ENCODE measurements at places on chromosomes 6 and 20.

GRCh38 chr6:123677897-123678296 is 41.1 kb upstream of the TRDN start:
- no peak for DNase-seq

- no peak for DNase-seq
Observed at GRCh38 chr20:24141111-24141510, 152.5 kb upstream of the GGTLC1 start.

DNA sequence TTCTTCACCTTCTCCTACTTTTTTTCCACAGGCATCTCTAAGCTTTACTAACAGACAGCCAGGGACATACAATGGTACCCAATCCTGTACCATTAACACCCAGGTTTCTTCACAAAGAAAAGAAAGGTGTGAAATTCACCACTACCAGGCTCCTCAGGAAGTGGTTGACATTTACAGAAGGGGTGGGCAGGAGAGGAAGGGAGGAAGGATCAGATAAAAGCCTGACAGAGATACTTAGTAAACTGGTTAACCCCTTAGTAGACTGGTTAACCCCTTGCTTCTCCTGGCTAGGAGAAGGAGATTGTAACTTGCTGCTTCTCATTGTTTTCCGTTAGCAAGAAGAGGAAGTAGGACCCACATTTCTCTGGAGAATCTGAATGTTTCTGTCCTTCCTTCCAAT is 7.2 kb downstream of the SAMD3 start:
- DNase-seq, result no peak

DNA sequence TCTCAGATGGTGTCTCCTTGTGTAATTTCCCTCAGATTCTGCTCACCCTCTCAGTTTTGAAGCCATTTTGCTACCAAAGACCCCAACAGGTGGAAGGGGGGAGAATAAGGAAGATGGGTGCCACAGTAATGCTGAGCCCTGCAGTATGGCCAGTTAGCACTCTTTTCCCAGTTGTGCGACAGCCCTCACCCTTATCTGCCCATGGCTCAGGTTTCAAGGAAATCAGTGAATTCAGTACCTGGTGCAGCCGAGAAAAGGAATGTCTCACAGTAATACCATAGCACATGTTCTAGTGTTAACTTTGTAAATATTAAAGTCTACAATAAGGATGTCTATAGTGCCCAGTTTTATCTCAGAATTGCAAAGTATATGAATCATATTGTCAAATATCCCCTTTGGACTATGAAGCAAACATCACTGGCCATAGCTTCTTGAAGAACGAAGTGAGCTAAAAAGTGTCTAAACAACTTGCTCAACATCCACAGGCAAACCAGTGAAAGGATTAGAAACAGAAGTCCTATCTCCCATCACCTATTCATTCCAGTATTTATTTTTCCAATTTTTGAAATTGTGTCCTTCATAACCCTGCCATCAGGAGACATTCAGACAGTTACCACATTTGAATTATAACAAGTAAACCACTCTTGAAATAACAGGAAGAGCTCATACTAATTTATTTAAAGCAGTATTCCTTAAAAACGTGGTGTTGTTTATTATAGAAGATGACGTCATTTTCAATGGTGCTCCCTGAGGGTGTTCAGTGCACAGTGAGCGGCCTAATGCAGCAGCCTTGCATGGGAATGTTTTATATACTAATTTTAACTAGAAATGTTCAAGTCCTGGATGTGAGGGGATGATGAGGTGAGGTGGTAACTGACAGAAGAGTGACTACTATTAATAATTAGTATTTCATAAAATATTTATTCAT is 366.2 kb downstream of the TFAP2A start:
- no peak for DNase-seq

- DNase-seq, result no peak
Observed at GRCh38 chr6:11432091-11432490, 105.5 kb upstream of the TMEM170B start.
